ENCODE measurements at places on chromosomes 2 and 18. TPM values are rescaled to one million over a fixed set of nuclear protein-coding genes. Genes with fewer than 3 reads are reported as not detected.

GTF3C2 gene
- total RNA-seq: 38.4 TPM

INO80C gene
- total RNA-seq: 20.7 TPM

TCF7L1 gene
- 3.9 TPM for total RNA-seq

- DNase-seq: no peak
These were observed 257.4 kb upstream of the SLC14A2 start for GRCh38 chr18:45357686-45358470.

PLGLB1 gene
- 4.5 TPM for total RNA-seq

TWIST2 gene
- 90.8 TPM for total RNA-seq

DNA sequence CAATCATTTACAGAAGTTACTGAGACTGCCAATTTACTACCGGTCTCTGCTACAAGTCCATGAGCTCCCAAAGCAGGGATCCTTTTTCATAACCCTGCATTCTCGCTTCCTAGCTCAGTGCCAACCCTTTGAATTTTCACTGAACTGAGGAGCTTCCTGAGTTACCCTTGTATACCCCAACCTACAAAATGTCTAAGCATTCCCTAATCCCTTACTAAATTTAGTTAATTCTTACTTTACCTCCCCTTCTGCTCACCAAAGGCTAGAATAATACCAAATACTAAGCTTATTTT lies 9.6 kb downstream of the MAT2A start:
- DNase-seq: no peak

GRCh38 chr2:118016911-118017310 lies 3.0 kb upstream of the CCDC93 start:
- DNase-seq: no peak

LAMA1 gene
- total RNA-seq: 11.3 TPM

GRCh38 chr2:147845411-147845971 lies 662 bp downstream of the ACVR2A start:
- DNase-seq: no peak

DNA sequence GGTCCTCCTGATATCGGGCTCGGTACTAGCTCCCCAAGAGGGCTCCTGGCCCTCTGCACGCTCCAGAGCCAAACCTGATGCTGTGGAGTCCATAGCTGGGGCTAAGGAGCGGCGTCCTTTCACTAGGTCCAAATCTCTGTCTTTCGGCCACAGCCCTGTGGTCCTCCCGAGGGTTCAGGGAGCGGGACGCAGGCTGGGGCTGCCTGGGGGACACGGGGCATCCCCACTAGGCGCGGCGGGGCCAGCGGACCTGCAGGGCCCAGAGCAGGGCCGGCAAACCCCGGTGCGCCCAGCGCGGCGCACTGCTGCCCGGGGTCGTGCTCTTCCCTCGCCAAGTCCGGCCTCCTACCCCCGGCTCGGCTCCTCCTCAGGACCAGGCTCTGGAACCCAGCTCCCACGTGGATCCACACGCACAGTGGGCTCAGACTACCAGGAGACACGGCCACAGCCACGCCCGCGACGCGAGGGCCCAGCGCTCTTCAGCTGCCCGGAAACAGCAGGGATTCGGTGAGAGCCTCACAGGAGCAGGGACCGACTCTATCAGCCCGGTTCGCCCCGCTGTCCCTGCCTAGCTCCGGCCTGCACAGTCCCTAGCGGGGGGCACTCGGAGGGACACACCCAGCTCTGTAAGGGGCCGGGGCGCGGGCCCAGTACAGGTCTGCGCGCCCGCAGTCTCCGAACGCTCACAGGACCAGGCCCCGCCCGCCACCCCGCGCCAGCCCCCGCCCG lies 593 bp downstream of the ZNF514 start:
- DNase-seq: no peak

DNA sequence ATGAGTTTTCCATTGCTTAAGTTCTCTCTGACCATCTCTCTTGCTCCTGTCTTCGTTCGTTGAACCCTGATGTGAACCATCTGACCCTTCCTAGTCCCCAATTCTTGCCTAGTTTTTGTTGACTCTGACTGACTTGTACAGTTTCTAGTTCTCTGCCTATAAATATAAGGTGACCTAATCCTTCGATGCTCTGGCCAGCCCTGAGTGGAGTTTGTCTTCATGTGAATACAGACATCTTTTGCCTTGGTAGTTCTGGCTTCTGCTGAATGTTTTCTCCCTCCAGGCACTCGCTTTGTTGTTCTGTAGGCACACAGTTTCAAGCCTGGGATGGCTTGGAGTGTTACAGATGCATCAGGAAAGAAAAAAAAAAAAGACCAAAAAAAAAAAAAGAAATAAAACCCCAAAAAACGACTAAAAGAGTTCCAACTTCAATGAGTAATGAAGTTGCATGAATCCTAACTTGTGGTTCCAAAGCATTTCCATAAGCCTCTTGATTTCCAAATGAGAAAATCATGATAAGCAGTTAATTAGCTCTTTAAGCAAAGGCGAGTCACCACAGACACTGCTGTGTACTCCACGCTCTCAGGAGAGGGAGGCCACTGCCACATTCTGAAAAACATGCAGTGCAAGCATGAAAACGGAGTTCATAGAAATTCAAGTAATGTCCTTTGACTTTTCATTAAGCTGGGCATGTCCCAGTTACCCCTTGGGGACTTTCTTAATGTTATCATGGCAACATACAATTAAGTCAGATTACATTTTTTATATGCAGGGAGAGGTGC lies 165.2 kb downstream of the TDRD15 start:
- DNase-seq: no peak

- no peak for DNase-seq
These were observed 12.5 kb downstream of the INPP4A start for GRCh38 chr2:98457045-98457696.

DNA sequence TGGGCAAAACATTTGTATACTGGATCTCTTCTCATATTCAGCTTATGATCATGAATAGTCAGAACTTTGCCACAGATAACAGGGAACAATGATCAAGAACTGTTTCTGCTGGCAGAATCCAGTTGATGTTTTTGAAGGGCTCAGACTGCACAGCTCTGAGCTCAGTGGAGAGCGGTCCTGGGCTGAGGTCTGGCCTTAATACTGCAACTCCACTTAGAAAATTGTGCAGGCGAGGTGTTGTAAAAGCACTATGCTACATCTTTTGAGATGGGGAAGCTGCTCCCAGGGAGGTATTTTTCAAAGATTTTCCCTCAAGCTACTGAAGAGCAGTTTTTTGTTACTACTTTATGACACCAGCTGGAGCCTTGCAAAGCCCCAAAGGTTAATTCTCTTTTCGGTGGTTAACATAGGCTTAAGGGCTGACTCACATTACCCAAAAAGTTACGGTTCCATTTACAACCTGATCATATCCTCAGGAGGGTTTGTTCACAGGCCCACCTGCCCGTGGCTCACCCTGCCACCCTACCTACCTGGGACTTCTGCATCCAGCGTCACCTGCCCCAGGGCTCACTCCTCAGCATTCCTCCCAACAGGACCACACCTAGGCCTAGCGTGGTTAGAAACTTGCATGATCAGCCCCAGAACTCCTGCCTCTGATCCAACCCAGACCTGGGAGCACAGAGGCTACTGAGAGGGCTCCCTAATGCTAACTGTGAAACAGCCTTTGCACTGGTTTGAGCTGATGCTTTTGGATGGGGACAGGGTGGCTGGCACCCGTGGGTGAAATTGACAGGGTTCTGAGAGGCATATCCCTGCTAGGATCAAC lies 114.4 kb downstream of the NCK2 start:
- no peak for DNase-seq

PROKR1 gene
- total RNA-seq: 0.46 TPM

- DNase-seq: no peak
These were observed 355.3 kb upstream of the NRXN1 start for GRCh38 chr2:51387235-51387634.

DNA sequence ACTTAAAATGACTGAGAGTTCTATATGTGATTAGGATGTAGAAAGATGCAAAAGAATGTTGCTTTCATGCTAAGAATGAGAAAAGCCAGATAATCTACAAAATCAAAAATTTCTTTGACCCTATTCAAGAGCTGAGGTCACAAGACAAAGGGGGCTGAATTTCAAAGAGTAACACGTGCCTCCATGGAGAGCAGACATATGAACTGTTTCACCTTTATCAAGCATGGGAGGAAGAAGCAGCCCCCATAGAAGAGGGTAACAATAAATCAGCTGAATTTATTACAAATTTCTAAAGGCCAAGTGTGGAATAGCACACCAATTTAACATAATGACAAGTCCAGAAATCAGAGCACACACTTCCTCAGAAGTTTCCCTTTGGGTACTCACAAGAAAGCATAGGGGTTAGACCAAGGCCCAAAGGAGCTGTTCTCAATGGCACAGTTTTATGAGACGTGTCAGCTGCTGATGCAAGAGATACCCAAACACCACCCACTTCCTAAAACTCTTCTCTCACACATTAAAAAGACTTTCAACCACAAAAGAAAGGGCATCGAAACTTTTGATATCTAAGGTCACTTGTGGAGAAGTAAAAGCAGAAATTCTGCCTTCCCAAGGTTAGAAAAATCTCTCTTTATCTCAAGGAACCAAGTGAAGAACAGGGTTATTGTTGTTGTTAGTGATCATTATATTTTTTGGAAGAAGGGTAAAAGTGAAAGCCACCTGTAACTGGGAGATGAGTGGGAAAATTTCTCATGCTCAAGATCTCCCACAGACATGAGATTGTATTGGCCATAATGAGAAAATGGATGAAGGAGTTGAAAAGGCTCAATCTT lies 950.1 kb downstream of the TRIB2 start:
- DNase-seq: no peak

DNA sequence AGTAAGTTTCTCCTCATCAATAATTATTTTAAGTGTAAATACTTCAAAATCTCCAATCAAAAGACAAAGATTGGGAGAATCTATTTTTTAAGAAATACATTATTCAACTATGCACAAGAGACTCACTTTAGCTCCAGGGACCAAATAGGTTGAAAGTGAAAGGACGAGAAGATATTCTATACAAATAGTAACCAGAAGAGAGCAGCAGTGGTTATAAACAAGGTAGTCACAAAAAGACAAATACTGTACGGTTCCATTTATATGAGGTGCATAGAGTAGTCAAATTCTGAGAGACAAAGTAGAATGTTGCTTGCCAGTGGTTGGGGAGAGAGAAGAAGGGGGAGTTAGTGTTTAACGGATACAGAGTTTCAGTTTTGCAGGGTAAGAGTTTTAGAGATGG lies 69.8 kb downstream of the POU3F3 start:
- no peak for DNase-seq

DNA sequence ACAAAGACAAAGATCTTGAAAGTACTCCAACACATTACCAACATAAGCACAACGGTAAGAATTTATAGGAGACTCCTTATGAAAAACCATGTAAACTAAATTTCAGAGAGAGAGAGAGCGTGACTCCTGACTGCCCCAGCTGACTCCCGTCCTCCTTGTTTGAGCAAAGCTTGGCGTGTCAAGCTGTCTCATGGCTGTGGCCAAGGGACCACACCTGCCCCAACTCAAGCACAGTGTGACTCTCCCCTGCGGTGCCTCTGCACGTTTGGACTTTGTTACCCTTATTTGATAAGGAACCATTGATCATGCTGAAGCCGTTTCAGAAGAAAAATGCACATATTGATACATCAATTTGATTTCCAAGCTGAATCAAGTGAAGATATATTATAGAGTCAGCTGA lies 124.8 kb downstream of the COL6A3 start:
- no peak for DNase-seq

GRCh38 chr2:85769983-85770362 lies 16.2 kb downstream of the ATOH8 start:
- no peak for DNase-seq

DNA sequence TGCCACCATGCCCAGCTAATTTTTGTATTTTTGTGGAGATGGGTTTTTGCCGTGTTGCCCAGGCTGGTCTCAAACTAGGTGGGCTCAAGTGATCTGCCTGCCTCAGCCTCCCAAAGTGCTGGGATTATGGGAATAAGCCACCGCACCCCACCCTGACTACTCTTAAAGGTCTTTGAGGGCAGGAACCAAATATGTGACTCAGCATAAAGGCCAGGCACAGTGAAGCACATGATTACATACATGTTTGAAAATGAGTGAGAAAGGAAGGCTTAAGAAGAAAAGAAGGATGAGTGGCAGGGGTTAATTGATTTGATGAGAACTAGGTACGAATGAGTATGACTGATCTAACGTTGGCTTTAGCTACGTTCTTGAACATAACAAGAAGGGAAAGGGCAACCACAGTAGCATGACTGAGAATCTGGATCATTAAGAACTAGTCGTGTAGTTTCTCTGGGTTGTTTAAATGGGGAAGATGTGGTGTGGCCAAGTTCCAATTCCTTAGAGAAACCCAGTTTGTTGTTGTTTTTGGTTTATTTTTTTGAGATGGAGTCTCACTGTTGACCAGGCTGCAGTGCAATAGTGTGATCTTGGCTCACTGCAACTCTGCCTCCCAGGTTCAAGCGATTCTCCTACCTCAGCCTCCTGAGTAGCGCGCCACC lies 6.8 kb downstream of the RESP18 start:
- DNase-seq: no peak

LRRC30 gene
- total RNA-seq: not detected

- no peak for DNase-seq
These were observed 109.7 kb downstream of the RGPD3 start for GRCh38 chr2:106358521-106358920.

DNA sequence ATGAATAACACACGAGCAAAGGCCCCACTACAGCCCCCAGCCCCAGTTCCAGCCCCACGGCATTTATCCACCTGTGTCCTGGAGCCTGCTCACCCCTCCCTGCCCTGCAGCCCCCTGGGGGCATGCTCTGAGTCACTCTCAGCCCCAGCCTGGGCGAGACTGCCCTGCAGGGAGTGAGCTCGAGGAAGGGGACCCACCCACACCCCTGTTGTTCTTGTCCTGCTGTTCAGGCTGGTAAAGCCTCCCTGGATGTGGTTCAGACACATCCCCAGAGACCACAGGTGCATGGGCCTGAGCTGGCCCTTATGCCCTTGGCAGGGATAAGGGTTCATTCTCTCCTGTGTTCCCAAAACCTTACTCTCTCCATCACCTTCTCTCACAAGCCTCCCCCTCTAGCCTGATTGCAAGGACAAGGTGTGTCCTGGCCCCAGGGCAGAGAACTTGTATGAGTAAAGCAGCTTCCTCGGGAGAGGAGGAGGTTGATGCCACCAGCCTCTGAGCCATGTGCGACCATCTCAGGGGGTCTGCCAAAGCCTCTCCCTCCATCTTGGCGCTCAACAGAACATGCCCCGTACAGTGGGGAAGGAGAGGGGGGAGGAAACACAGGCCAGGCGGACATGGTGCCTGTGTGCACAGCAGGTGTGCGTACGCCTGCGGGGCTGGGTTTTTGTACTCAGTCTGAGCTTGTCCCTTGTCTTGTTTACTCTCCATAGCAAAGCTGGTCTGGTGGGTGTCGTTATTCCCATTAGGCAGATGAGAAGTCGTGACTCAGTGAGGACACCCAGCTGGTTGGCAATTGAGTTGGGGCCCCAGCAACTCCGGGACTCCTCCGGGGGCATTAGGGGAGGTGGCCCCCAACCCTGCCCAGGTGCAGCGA lies 64.4 kb downstream of the CIB4 start:
- DNase-seq: no peak

Measured in omental fat pad (tissue), 4 donors.